ENCODE measurements at places on chromosomes 2 and 18.

GRCh38 chr2:162731917-162732804, 106.4 kb downstream of the KCNH7 start:
- no peak for DNase-seq

GRCh38 chr18:24535527-24536295, 75.3 kb downstream of the HRH4 start:
- DNase-seq: no peak

DNA sequence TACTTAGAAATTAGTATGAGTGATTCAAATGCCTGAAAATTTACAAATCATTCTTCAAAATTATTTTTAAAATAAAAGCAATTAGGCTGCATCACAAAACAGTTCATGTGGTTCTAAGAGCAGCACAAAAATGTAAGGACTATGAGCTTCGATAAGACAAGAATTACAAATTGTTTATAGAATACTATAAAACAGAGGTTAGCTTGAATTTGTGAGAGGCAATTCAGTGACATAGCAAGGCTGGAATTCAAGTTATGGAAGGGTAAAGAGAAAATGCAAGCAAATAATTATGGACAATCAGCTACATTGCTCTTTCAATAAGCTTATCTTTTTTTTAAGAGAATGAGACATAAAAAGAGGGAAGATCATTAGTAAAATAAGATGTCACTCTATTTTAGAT, 7.1 kb upstream of the XIRP2 start:
- DNase-seq: no peak

DNA sequence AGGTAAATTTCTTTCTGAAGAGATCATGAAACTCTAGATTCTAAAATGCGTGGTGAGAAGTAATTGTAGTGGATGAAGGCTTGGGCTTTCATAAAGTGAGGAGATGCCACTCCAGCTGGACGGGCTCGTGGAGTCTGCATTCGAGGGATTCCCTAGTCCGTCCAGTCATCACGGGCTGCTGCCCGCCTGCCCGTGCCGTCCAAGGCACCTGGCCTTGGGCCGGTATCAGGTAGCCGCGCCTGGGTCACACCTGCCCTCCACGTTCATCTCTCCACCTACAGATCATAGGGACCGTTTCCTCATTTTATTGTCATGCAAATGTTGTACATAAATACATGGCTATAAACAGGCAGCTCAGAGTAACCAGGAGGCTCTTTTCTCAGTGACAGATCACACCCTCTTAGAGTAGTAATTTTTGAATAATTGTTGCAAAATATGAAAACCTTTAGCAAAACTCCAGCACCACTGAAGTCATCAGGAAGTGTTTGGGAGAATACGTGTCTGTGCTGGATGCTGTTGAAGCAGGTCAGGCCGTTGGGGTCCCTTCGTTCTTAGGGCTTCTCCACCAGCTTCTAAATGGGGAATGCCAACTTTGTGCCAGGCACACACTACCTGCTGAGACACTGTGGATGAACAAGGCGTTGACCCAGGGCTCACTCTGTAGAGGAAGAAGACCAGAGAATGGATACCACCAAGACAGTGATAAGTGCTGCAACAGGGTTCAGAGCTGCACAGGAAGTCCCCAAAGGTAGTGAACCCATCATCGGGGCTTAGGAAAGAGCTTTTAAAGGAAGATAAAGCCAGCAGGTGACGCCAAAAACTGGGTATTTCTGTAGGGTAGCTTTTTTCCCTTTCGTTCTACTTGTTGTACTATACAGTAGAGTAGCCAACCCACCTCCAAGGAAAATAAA, 112.5 kb downstream of the FAM210A start:
- no peak for DNase-seq

GRCh38 chr2:68994864-68995263, 18.1 kb upstream of the ANTXR1 start:
- DNase-seq: no peak

DNA sequence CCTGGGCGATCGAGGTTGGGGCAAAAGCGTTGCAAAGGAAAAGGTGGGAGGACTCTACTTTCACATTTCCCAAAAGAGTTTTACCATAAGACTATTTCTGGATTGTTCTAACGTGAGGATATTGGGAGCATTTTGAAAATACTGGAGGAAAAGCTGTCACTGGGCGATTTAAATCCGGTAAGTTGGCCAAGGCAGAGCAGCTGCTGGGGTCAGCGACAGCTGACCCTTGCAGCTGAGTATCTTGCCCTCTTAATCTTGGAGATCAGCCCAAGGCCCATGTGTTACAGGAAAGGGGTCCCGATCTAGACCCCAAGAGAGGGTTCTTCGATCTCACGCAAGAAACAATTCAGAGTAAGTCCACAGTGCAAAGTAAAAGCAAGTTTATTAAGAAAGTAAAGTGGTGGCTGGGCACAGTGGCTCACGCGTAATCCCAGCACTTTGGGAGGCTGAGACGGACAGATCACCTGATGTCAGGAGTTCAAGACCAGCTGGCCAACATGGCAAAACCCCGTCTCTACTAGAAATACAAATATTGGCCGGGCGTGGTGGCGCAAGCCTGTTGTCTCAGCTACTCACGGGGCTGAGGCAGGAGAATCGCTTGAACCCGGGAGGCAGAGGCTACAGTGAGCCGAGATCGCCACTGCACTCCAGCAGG, 964 bp upstream of the ST3GAL5 start:
- no peak for DNase-seq

DNA sequence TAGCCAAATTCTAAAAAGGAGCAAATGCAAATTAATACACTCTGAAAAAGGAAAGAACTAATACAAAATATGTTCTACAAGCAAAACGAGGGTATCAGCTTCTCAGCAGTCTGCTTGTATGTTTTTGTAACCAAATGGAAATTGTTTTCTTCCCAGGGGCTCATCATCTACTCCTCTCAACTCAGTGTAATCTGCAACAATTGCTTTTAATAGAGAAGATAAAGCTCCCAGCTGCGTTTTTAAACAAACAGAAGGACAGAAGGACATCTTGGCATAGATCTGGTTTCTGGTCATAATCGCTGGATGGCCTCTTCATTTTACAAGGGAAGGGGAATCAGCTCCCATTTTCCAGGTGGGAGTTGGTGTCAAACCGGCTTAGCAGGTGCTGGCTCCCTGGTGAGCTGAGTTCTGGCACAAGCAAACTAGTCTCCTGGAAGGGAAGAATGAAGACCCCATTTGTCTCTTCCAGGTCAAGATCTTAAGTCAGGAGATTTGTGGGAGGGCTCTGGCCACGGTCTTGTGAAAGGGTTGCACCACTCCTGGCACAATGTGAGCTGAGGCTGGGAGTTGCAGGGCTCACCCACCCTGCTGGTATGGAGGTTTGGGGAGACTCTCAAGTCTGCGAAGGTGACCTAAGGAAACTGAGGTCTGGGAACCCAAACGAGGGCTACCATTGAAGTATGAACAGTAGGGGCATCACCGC, 41.6 kb downstream of the NPPC start:
- DNase-seq: no peak

DNA sequence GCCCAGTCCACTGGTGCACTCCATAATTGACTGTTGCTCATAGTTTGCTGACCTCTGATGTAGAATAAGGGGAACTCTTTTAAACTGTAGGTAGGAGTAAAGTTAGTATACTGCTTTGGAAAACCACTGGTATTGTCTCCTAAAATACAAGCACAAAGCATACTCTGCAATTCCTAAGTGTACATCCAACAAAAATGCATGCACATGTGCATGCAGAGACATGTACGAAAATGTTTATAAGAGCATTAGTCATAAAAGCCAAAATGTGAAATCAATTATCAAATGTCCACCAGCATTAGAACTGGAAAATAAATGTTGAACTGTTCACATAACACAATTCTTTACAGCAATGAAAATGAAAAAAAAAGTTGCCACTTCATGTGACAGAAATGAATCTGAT, 39.8 kb upstream of the DDX18 start:
- no peak for DNase-seq

DNA sequence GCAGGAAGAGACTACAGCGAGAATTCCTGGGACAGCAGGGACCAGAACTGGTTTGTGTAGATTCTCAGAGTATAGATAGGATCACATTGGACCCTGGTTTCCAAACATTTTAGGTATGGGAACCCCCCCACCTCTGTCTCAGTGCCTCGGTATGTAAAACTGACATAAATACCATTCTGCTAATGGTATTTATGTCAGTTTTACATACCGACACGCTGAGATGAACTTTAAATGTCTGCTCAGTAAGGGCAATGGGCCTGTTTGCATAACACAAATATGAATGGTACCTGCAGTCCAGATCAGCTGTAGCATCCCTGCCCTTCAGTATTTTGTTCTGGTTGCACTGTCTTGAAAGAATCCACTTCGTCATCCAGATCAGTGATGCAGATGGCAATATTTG, 73.2 kb downstream of the WDSUB1 start:
- DNase-seq: no peak

DNA sequence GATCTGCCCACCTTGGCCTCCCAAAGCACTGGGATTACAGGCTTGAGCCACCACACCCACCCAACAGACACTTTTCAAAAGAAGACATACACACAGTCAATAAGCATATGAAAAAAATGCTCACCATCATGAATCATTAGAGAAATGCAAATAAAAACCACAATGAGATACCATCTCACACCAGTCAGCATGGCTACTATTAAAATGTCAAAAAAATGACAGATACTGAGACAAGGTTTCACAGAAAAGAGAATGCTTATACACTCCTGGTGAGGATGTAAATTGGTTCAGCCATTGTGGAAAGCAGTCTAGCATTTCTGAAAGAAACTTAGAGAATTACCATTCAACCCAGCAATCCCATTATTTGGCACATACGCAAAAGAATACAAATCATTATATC, 1947.2 kb downstream of the SUCLG1 start:
- DNase-seq: no peak

DNA sequence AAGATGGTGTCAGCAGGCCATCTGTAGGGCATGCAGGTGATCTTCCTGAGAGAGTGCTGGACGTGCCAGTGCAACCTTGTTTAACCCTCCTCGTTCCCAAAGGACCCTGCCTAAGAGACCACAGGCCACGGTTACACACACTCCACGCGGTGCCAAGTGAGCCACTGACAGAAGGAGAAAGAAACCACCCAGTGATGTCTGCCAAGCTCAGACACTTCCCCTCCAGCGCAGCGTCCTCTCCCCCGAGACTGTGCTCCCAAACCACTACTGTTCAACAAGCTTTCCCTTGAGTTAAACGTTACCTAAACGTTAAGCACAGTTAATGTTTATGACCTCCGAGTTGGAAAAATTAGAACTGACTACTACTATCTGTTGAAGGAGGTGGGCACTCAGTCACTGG, 119.1 kb upstream of the NCK2 start:
- DNase-seq: no peak

DNA sequence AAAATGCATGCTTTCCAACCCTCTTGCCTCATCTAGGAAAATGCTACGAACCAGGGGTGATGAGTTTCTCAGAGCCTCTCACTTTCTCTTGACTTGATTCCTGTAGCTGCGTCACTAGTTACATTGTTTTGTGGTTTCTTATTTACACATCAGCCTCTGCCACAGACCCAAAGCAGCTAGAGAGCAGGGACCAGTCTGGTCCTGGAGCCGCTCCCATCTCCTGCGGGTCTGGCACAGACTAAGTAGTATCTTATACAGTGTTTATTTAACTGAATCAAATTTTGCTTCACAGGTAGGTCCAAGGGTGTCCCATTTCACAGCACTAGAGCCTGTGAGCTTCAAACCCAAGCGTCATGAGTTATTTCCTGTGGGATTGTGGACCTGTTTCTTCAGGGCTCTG, 310.5 kb downstream of the MYCN start:
- no peak for DNase-seq

DNA sequence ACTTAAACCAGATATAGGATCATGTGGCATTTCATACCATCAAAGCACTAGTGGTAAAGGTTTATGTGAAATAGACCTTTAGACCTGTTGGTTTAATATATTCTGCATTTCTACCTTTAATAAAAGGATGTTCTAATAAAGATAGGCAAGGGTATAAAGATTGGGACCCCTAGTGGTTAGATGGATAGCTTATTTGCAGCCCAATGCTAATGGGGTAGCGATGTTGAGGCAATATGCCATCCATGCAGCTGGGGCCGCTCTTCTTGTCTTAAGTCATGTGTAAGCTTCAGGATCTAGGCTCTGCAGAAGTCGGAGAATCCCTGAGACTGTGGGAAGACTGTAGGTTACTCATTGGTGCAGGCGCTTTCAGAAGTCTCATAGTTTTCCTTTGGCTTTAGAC, 114.9 kb downstream of the ICOS start:
- DNase-seq: no peak

DNA sequence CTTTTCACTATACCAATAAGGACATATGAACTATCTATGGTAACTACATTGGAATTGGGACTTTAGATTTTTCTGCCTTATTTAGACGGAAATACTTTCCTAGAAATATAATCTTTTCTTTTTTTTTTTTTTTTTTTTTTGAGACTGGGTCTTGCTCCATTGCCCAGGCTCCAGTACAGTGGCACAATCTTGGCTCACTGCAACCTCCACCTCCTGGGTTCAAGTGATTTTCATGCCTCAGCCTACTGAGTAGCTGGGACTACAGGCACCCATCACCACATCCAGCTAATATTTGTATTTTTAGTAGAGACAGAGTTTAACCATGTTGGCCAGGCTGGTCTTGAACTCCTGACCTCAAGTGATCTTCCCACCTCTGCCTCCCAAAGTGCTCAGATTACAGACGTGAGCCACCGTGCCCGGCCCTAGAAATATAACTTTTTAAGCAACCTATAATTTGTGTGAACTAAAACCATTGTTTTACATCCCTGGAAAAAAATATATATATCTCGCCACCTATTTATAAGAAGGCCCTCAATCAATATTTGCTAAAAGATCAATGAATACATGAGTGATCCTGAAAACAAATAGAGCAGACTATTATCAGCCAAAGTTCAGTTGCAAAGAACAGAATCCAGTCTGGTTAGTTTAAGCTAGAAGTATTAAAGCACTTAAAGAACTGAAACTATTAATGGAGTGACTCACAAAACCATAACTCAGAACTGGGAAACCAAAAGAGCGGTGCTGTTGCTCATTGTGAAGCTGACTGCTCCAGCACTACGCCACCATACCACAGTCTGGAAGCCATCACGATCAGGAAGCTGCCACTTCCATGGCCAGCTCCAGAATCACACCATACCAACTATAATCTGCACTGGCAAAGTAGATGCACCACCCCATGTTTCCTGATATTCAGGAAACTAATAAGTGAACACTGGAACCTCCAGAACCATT, 8.4 kb upstream of the HNRNPLL start:
- no peak for DNase-seq

- DNase-seq: no peak
Measured at GRCh38 chr2:63814114-63814513, 27.6 kb upstream of the UGP2 start.

DNA sequence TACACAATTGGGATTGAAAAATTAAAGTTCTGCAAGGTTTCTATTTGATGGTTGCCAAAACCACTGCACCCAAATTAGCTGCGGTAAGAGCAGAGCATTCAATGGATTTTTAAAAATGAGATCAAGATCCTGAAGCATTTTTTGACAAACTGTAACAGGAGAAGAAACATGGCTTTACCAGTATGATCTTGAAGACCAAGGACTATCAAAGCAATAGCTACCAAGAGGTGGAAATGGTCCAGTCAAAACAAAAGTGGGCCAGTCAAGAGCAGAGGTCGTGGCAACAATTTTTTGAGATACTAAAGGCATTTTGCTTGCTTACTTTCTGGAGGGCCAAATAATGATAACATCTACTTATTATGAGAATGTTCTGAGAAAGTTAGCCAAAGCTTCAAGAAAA, 186.8 kb downstream of the RDH14 start:
- no peak for DNase-seq

- DNase-seq: no peak
Measured at GRCh38 chr2:9378433-9379390, 44.6 kb downstream of the ITGB1BP1 start.

- no peak for DNase-seq
Measured at GRCh38 chr2:44549856-44550255, 188.1 kb downstream of the CAMKMT start.

Data from activated naive CD4-positive, alpha-beta T cell (primary cell).